ENCODE measurements at places on chromosomes 7 and 10. TPM values are rescaled to one million over a fixed set of nuclear protein-coding genes. Genes with fewer than 3 reads are reported as not detected.

ITIH5 gene
- polyA plus RNA-seq, result 43.3 TPM

PLA2G12B gene
- polyA plus RNA-seq, result not detected

TMEM196 gene
- polyA plus RNA-seq, result 0.15 TPM

AS3MT gene
- polyA plus RNA-seq, result 5.2 TPM

SPDYE2 gene
- 2.3 TPM for polyA plus RNA-seq

PLEKHS1 gene
- not detected for polyA plus RNA-seq

TUBAL3 gene
- not detected for polyA plus RNA-seq

UBTD1 gene
- polyA plus RNA-seq, result 13.5 TPM

MALRD1 gene
- polyA plus RNA-seq, result 0.87 TPM

OPN1SW gene
- polyA plus RNA-seq, result 4.2 TPM

LANCL2 gene
- 14.0 TPM for polyA plus RNA-seq

C7orf57 gene
- 0.08 TPM for polyA plus RNA-seq

CLDN4 gene
- 0.46 TPM for polyA plus RNA-seq

ESYT2 gene
- polyA plus RNA-seq, result 31.7 TPM
